ENCODE measurements at places on chromosomes 5 and 9. TPM values are rescaled to one million over a fixed set of nuclear protein-coding genes. Genes with fewer than 3 reads are reported as not detected.

FGD3 gene
- not detected for total RNA-seq

C9 gene
- not detected for total RNA-seq

IFNE gene
- 0.32 TPM for total RNA-seq

KIF24 gene
- total RNA-seq: 2.6 TPM

POC5 gene
- total RNA-seq: 15.0 TPM

PLEKHG4B gene
- total RNA-seq: not detected

C1QTNF3 gene
- 0.65 TPM for total RNA-seq

GPRIN1 gene
- total RNA-seq: 6.5 TPM

TLR4 gene
- total RNA-seq: 32.8 TPM

SPINK6 gene
- not detected for total RNA-seq

CSF2 gene
- not detected for total RNA-seq

G3BP1 gene
- 233 TPM for total RNA-seq

PCDHGB4 gene
- total RNA-seq: 10.1 TPM

TAF11L7 gene
- total RNA-seq: not detected

DNM1 gene
- 0.97 TPM for total RNA-seq

TAF11L3 gene
- total RNA-seq: not detected

CNTNAP3 gene
- total RNA-seq: 13.0 TPM

PCDHGA10 gene
- 2.3 TPM for total RNA-seq

RNF183 gene
- total RNA-seq: not detected

Measured in epithelial cell of umbilical artery (primary cell).